ENCODE measurements at places on chromosomes 4 and X.

DNA sequence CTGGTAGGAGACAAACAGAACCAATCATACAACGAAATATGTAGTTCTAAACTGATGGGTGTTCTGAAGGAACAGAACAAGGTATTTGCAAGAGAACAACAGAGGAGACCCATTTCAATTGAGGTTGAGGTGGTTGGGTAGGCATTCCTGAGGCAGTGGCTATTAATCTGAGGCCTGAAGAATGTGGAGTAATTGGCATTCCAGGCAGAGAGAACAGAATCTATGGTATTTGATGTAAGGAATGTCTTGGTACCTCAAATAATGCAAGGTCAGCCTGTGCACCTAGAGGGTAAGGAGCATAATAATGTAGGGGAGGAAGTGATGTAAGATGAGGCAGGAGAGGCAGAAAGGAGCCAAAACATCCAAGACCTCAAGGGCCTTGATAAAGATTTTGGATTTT, 109.5 kb upstream of the TEX13C start:
- DNase-seq, result no peak

DNA sequence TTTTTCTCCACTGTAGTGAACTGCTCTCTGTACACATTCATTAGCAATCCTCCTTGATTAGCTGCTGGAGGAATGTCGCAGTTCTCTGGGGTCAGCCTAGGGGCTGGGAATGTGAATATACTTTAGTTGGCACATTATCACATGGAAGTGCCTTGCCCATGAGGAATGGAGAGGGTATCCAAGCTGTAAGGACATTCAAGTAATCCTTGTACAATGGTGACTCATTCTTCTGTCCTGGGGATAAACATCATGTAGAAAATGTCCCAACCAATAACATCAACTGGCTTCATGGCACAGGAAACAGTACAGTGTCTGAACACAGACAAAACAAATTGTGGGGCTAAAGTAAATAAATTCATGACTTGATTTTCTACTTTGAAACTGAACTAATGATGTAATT, 147.1 kb downstream of the GLRA2 start:
- DNase-seq, result no peak

DNA sequence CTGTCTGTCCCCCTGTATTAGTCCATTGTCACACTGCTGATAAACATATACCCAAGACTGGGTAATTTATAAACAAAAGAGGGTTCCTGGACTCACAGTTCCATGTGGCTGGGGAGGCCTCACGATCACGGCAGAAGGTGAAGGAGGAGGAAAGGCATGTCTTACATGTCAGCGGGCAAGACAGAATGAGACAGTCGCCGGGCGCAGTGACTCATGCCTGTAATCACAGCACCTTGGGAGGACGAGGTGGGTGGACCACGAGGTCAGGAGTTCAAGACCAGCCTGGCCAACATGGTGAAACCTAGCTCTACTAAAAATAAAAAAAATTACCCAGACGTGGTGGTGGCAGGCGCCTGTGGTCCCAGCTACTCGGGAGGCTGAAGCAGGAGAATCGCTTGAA, 24.7 kb downstream of the IL3RA start:
- DNase-seq, result no peak

DNA sequence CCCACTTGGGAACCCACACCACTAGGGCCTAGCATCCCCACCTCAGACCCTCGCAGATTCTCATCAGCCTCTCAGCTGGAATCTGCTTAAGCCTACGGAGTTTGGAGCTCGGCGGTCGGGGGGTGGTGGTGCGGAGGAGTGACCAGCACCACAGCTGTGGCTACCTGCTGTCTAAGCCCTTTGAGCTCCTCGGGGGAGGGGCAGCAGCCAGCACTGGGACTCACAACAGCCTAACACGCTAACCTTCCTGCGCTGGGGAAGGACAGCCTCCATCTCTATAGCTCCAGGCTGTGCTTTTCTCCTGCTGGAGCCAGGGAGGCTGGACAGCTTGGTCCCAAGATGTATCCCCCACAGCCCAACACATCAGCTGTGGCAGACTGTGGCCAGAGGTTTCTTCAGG, 281.5 kb downstream of the USP46 start:
- DNase-seq, result no peak

- no peak for DNase-seq
Measured at GRCh38 chr4:128186623-128187022, 101.0 kb downstream of the PGRMC2 start.

DNA sequence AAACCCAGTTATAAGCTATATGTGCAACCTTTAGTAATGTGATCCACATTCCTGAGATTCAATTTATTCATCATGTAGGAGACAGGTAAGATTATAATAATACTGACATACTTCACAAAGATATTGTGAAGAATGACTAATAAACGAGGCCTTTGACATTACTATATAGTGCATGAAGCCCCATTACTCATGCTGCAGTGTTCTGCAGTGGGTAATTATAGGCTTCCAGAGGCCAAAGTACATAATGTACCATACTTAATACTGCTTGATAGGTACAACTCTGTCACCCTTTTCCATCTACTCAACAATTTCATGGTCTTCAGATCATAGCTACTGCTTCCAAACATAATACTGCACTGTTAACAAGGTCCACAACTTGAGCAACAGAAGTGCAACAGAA, 68.9 kb downstream of the COL25A1 start:
- DNase-seq, result no peak

GRCh38 chr4:17583941-17584340, 6.9 kb downstream of the LAP3 start:
- DNase-seq, result no peak

DNA sequence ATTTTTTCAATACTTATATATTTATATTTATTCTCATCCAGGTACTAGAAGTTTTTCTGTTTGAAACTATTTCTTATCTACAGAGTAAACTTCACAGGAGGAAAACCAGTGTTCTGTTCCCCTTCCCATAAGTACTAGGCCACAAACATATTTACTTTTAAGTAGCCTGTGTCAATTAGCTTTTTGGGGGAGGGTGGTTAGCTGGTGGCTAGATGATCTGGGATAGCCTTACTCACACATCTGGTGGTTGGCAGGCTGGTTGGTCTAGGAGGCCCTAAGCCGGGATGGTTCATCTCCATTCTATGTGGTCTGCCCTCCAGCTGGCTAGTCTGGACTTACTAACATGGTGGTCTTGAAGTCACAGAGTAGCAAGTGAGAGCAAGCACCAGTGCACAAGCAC, 6.2 kb downstream of the JADE3 start:
- no peak for DNase-seq

DNA sequence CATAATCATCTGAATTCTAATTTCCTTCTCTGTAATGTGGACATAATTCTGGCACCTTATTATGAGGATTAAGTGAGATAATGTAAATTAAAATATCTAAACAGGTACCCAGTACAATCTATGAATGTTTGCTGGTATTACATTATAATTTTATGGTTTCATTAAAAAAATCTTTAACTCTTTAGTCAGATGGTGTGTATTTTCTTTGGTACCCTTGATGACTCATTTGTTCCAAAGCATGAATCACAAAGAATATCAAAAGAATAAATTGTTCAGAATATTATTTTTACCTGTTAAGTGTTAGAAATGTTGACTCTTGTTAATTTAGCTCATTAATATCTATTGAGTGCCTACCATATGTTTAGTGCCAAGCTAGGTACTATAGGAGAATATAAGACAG, 74.3 kb downstream of the SNX25 start:
- DNase-seq, result no peak

DNA sequence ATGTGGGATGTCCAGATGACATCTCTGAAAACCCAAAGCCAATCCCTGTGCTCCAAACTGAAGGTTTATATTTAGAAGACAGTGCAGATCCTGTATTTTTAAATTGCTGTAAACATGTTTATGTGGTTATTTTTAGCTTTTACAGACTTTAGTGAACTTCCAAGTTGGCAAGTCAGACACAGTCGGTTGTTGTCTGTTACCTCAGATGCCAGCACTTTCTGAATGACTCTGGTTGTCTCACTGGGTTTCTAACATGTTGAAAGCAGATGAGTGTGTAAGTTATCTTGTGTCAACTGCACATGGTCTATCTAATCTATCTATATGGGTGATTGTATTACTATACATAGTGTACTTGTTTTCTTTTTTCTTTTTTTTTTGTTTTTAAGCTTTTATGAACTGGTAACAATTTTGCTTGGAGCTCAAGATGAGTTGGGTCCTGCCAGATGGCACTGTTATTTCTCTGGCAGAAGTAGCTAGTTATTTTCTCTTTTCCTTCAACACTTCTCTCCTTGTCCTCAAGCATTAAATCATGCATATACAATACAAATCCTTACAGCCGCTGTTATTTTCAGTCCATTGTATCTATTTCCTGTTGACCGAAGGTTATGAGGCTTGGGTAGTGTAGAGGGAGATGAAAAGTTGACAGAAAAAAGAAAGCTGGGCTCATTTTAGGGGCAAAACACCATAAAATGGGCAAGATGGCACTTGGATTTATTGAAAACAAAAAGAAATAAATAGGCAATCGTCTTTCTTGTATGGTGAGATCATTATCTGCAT, 66.3 kb downstream of the GAB1 start:
- DNase-seq, result no peak

DNA sequence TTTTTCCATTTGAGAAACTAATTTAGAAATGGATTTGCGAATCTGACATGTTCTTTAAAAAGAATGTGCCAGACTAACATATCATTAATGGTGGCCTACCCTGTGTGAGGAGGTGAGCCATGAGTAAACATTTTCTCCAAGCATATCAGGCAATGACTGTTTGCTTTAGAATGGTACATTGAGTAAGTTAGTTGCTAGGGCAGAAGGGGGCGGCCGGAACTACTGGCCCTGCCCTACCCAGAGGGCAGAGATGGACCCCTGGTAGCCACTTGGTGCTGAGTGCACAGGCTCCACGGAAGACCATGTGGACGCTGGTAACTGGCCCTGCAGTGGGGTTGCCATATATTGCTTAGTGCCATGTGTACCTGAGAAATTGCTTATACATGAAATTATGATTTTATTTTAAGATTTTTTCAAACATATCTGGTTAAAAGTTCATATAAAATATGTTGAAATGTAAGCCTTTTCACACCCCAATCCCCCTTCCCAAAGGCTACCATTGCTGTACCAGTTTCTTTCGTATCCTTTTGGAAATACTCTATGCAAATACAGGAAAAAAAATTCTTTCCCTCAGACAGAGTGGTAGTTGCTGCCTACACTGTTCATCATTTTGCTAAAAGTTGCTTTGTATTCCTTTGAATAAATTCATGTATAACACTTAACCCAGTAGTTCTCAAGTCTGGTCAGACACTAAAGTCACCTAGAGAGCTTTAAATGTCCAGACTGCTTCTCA, 8.8 kb downstream of the FNIP2 start:
- DNase-seq, result no peak

- DNase-seq, result no peak
Measured at GRCh38 chrX:118973389-118974087, 880 bp upstream of the LONRF3 start.

DNA sequence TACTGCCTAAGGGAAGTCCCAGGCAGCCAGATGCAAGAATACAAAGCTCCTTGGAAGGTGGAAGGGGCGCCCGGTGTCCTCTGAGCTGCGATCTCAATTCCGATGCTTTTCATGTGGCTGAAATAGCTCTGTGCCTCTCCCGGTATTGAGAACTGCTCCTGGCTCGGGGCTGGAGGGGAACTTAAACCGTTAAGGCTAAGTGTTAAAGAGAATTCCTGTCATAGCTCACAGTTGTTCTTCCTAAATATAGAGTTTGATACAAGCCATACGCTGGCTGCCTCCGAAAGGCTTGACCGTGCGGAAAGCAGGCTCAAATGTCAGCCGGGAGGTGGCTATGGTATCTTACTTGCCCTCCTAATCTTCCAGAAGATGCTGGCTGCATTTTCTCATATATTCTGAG, at the start of gene SMPX:
SMPX (minus strand) TSS at position 157 of the 400 bp plus-strand sequence. CDS start 3,826 bp downstream, outside the sequence.
- no peak for DNase-seq

GRCh38 chr4:37938208-37938607, 22.0 kb upstream of the PTTG2 start:
- DNase-seq, result no peak

DNA sequence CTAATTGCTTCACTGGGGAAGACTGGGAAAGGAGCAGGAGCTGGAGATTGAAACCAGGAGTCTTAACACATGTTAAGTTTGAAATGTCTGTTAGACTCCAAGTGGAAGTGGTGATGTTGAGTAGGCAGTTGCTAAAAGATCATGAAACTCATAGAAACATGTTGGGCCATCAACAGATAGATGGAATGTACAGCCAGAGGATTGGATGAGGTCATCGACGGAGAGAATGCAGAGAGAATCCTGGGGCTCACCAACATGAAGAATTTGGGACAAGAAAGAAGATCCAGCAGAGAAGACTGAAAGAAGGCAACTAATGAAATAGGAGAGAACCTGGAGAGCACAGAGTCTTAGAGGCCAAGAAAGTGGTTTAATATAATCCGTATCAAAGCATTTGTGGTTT, 19.4 kb upstream of the TSPAN5 start:
- no peak for DNase-seq

- no peak for DNase-seq
Measured at GRCh38 chr4:151905197-151905596, 144.4 kb upstream of the GATB start.

Data from stimulated activated CD8-positive, alpha-beta memory T cell treated with anti-CD3 and anti-CD28 coated beads, Interleukin-4, amount 100 ng/mL, for 4 hours (primary cell).